ENCODE measurements at places on chromosomes 4 and X. TPM values are rescaled to one million over a fixed set of nuclear protein-coding genes. Genes with fewer than 3 reads are reported as not detected.

The ETDB gene
- not detected for total RNA-seq

The FGFR3 gene
- total RNA-seq, result 0.97 TPM

DNA sequence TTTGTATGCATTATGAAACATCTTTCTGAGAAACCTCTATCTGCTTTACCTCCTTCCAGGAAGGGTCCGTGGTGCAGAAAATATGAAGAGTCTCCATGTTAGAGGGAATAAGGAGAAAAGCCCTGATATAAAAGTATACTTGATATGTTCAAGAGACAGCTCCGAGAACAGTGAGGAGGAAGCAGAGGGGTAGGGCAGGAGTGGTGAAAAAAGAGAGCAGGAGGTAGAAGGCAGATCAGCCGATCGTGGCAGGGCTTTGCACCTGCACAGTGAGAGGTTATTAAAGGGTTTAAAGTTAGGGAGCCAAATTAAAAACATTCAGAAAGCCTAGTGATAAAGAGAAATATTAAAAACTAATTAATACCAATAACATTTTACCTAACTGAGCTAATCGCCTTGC is 419.7 kb downstream of the FAT4 start:
- no peak for DNase-seq
- no peaks in the 10 kb centered on the region for H3K27me3 ChIP-seq
- H3K27ac ChIP-seq, result peak overlapping the region; percentile 83
- H3K36me3 ChIP-seq, result no peaks in the 10 kb centered on the region
- H3K4me1 ChIP-seq, result peaks cover 28% of the 10 kb centered on the region

- no peak for DNase-seq
- H3K27ac ChIP-seq, result no peak overlapping the region
- no peaks in the 10 kb centered on the region for H3K27me3 ChIP-seq
- H3K4me1 ChIP-seq, result no peaks in the 10 kb centered on the region
- H3K36me3 ChIP-seq, result no peaks in the 10 kb centered on the region
Measured at GRCh38 chrX:17373337-17373736, 1.7 kb upstream of the NHS start.

All from GM23248 (cell line).